ENCODE measurements at places on chromosomes 16 and 17.
A peak's percentile ranks its signal among the peaks of the same experiment; 100 is the strongest.

- DNase-seq = no peak
Measured at GRCh38 chr16:73978407-73978784, 318.2 kb upstream of the PSMD7 start.

DNA sequence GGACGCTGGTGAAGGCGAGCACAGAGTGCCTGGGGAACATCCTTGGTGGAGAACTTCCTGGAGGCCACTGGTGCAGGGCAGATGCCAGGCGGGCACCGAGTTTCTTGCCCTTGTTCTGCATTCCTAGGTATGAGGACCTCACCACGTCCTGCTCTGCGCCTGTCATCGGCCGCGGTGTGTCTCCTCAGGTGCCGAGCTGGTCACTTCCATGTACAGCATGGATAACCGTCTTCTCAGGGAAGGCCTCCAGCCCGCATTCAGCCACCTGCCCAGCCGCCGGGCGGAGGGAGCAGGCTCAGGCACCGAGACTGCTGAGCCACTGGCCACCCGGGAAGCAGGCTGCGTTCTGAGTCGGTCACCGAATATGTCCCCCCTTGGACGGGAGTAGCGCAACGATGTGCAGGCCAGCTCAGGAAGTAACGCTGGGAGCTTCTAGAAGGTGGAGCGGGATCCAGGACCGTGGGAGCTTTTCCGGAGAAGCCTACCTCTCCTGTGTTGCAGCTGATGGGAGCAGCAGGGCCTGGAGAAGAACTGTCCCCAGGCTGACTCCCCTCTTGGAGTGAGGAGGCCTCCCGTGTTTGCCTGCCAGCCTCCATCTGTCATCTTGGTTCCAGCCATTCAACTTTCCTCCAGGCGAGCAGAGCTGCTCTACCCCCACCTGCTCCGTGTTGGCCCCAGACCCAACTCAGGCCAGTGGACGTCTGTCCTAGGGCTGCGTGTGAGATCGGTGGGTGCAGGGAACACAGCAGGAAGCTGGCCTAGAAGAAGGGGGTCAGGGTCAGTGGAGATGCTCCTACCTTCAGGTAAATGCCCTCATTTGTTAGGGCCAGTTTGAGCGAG is 2.1 kb upstream of the BAIAP2 start:
- DNase-seq = peak; percentile 47

- no peak for DNase-seq
Measured at GRCh38 chr16:50360033-50360778, 8.6 kb downstream of the BRD7 start.

DNA sequence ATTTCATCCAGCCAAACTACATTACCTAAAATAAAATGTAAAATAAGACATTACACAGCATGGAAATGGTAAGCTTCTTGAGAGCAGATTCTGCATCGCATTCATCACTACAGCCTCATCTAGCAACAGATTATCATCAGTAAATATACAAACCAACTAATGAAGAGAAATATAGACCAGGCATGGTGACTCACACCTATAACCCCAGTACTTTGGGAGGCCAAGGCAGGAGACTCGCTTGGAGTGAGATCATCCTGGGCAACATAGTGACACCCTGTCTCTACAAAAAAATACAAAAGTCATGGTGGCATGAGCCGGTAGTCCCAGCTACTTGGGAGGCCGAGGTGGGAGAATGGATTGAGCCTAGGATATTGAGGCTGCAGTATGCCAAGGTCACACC is 19.9 kb downstream of the NCBP3 start:
- DNase-seq = no peak

- DNase-seq = no peak
Measured at GRCh38 chr17:40568074-40568836, 3.0 kb upstream of the CCR7 start.

- no peak for DNase-seq
Measured at GRCh38 chr17:62693616-62694409, 66.3 kb downstream of the MRC2 start.

DNA sequence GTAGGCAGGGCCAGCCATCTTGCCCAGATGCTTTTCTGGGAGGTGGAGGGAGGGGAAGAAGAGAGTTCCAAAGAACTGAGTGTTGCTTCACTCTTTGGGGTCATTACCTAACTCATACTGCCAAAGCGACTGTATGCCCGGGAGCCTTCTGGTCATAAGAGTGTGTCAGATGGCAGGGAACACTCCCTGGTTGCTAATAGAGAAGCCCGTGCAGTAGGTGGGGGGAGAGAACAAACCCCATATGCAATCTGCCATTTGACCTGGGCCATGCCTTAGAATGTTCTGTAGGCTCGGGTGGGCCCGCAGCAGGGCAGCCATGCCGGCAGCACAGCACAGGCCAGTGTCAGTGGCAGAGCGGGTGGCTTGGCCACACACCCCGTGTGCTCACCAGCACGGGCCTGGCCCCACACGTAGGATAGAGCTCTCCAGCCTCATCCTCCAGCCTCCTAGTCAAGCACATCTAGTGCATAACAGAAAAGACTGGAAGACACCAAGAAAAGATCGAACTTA is 120.5 kb downstream of the SOCS1 start:
- DNase-seq = no peak

All from NCI-H446 (cell line).